ENCODE measurements at places on chromosomes 4 and X.

DNA sequence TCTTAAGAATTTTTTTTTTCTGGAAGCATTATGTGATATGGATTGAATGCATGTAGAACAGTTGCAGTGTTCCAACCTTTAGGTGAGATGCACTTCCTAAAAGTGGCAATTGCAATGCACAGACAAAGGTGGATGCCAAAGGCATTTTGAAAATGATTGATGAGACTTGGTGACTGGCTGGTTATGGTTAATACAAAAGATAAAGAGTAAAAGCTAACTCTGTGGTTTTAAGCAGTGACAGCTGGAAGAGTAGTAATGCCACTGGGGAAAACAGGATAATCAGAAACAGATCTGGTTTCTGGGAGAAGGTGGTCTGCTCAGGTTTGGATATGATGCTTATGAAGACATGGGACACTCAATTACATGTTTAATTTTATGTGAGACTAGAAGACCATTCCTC, 345.6 kb downstream of the RPA4 start:
- DNase-seq, result no peak

- no peak for DNase-seq
These were observed 106.3 kb downstream of the LINC00632 start for GRCh38 chrX:140815868-140816267.

DNA sequence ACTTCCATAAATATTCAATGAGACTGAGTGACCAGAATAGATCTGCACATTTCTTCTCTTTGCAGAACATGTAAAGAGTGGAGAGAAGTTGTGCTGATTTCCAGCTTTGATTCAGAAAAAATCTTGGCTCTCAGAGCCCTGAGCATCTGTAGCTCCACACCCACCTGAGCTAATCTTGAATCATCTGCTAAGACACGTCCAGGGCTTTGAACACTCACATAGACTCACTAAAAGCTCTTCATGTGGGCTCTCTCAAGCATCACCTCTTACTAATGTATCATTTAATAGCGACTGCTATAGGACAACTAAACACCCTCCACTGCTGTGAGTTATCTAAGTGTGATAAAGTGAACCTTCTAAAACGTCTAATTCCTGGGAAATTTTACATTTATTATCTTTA, 147.7 kb upstream of the GRIA3 start:
- DNase-seq, result no peak

DNA sequence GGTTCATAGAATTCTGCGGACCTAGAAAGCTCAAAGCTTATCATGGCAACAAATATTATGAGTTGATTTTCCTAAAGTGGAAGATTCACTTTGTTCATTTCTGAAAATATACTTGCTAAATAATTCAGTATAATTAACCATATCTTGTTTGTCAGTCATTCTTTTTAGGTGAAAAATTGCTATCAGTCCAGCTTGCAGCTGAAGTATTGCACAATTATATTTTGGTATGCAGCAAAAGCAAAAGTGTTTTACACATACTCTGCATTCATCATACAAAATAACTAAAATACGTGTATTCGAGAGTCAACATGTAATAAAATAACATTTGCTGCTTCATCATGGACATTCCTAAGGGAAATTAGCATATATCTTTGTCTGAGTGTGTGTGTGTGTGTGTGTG, 24.8 kb downstream of the DKK2 start:
- DNase-seq, result no peak

- DNase-seq, result no peak
These were observed 15.1 kb downstream of the TRAPPC11 start for GRCh38 chr4:183674153-183674552.

DNA sequence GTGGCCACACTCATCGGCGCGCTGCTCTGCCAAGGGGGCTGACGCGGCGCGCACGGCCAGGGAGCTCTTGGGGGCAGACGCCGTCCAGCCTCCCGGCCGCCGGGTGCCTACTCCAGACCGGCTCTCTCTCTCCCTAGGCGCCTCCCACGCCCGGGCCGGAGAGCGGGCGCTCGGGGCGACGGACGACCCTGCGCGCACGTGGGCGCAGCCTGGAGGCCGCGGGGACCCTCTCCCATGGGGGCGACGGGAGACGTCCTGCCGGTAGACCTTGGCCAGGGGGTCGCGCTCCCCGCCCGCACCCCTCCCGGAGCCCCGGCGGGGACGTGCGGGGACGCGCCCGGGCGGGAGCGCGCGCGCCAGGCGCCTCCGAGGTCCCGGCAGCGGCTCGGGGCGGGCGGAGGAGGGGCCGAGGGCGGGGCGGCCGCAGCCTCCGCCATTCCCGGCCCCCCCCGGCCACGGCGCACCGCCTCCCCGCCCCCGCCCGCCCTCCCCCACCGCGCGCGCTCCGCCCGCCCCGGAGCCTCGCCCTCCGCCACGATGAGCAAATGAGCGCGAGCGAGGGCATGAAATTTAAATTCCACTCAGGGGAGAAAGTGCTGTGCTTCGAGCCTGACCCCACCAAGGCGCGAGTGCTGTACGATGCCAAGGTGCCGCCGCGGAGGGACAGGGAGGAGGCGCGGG, at the start of gene MSL3:
TSS of gene MSL3 (plus strand) at position 519 of the 681 bp plus-strand sequence. CDS start at position 546, 27 bp downstream.
- DNase-seq, result peak; percentile 49

GRCh38 chrX:121010218-121010617, 24.7 kb upstream of the CT47A1 start:
- no peak for DNase-seq

GRCh38 chrX:12975670-12975965, 708 bp downstream of the TMSB4X start:
- no peak for DNase-seq

- no peak for DNase-seq
These were observed 2062.9 kb downstream of the ARAP2 start for GRCh38 chr4:34181311-34181841.

GRCh38 chr4:6391852-6392188, 80.6 kb downstream of the PPP2R2C start:
- DNase-seq, result no peak

DNA sequence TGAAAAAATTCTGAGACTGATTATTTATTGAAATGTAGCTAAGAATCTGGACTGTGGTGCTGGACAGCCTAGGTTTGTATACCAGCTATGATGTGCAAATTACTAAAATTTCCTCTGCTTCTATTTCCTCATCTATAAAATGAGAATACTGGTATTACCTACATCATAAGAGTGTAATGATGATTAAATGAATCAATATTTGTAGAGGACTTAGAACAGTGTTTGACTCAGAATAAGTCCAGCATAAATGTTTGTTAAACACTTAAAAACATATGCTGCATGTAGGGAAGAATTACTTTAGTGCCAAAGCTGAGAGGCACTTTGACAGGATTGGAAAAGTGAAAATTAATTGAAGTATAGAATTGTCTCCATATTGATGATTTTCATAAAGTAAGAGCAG, 55.3 kb upstream of the TMPRSS11F start:
- DNase-seq, result no peak

Data from NCI-H2081 (cell line).